Glutamatergic neuron (in vitro differentiated cells): ENCODE measurements at places on chromosomes 6 and 20. TPM values are rescaled to one million over a fixed set of nuclear protein-coding genes. Genes with fewer than 3 reads are reported as not detected.

DNA sequence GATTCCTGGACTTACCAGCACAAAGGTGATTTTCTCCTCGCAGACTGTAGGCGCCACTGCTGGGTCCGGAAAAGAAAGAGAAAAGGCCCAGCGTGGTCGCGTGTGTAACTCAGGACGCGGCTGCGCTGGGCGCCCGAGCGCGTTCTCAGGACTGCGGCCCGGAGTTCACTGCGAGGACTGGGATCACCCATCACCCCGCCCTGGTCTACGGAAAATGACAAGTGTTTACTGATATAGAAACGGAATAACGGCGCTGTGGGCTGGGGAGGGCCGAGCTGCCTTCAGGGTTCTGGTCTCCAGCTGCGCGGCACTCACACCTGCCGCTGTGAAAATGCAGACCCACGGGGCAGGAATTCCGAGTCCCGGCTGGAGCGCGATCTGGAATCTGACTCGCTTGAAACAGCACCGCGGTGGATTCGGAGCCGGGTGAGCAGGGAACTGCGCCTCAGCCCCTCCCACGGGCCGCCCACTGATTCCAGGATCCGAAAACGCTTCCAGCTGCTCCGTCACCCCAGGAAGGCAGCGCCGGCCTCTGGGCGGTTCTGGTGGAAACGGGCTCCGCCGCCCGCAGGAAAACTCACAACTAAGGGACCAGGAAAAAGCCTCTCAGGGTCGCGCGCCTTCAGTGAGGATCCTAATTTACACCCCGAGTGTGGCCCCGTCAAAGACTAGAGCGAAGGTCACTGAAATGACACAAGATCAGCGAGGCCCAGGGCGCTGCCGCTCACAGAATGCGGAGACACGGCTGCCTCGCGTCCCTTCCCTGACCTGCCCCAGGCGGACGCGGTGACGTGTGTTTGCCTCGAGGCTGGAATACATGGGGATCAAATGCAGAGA is 34.5 kb downstream of the HLA-A start:
- DNase-seq, result peak; percentile 74

DNA sequence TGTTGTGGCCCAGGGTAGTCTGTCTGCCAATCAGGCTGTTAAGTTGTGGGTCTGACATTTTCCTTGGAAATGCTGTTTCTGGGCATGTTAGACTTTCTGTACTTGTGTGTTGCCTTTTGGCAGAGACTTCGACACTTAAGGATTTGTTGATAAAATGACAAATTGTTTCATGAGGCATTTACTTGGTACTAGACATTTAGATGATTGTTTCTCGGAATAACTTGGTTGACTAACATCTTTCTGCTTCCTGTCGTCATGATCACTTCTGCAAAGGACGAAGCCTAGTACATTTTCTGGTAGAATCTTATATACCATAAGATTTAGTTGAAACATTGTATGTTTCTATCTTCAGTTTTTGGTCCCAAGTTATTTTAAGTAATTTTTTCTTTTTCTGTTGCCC is 34.1 kb downstream of the UTRN start:
- H3K27ac ChIP-seq, result no peak overlapping the region
- no peak for DNase-seq
- H3K4me1 ChIP-seq, result peaks cover 8% of the 10 kb centered on the region
- H3K36me3 ChIP-seq, result no peaks in the 10 kb centered on the region

DNA sequence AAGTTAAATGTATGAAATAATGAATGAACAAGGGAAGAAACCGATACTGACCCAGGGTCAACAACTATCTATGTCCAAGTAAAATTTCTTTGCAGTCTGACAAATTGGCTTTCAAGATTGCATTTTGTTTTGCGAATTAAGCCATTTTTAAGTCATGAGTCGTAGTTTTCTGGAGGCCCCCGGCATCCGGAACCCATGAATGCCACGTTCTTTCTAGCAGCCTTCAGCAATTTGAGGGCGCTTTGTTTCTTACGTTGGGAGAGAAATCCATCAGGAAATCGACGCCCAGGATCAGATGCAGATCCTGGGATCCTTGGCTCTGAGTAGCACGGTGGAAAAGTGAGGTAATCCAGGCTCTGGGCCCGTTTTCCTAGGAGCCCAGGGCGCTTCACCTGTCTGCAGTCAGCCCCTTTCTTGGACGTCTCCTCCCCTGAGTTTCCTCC is 309 bp upstream of the ABRACL start:
- no peak for DNase-seq
- peaks cover 5% of the 10 kb centered on the region for H3K27me3 ChIP-seq
- peak overlapping the region; percentile 95 for H3K27ac ChIP-seq
- no peaks in the 10 kb centered on the region for H3K36me3 ChIP-seq
- peak overlapping the region; percentile 96 for H3K4me3 ChIP-seq
- peaks cover 16% of the 10 kb centered on the region for H3K4me1 ChIP-seq

GRCh38 chr20:31517373-31517772 is 3.1 kb downstream of the HM13 start:
- H3K27ac ChIP-seq, result no peak overlapping the region
- DNase-seq, result peak; percentile 80
- H3K4me3 ChIP-seq, result no peak overlapping the region
- no peaks in the 10 kb centered on the region for H3K27me3 ChIP-seq

GRCh38 chr6:2186516-2186915 is 58.9 kb downstream of the GMDS start:
- no peaks in the 10 kb centered on the region for H3K27me3 ChIP-seq
- H3K27ac ChIP-seq, result no peak overlapping the region
- H3K36me3 ChIP-seq, result no peaks in the 10 kb centered on the region
- no peak for DNase-seq
- H3K4me3 ChIP-seq, result no peak overlapping the region
- H3K4me1 ChIP-seq, result peaks cover 1% of the 10 kb centered on the region

DNA sequence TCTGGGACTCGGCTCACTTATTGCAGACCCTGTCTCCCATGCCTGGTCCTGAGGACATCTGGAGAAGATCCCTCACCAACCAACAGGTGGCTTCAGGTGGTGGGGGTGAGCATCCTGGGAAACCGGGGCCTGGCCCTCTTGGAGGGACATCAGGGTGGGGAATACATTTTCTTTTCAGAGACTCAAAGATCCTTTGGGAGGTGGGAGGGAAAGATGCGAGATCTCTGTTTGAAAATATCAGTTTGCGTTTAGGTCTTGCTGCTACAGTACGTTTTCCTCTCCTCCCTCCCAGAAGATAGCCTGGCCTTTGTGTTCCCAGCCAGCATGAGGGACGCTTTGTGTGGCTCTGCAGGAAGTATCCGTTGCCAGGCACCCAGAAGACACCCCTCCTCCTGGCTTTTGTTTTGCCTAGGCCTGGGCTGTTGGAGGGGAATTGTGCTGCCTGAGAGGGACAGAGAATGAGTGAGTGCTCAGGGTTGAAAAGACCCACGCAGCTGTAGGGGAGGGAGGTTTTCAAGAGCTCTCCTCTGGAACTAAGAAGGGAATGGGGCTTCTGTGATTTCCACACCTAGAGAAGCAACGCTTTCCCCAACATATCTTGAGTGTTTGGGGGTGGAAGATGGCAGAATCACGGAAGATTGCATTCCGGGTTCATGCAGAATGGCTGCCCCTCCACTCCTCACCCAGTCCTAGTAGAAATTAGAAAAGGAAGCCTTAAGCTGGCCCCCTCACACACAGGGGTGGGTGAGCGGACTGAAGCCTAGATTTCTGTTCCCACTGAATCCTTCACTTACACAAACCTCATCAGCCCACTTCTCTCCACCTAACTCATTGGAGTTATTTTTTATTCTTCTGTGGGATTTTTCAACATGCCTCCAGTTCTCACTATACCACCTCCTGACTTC is 22.0 kb upstream of the SLC2A12 start:
- no peaks in the 10 kb centered on the region for H3K36me3 ChIP-seq
- H3K27ac ChIP-seq, result no peak overlapping the region
- H3K27me3 ChIP-seq, result no peaks in the 10 kb centered on the region

GRCh38 chr6:23250556-23250955 is 681.2 kb downstream of the HDGFL1 start:
- DNase-seq, result no peak
- no peaks in the 10 kb centered on the region for H3K36me3 ChIP-seq
- no peak overlapping the region for H3K27ac ChIP-seq
- no peaks in the 10 kb centered on the region for H3K4me1 ChIP-seq

GRCh38 chr20:36501367-36502006 is 39.8 kb upstream of the MYL9 start:
- DNase-seq, result no peak
- peaks cover 6% of the 10 kb centered on the region for H3K27me3 ChIP-seq
- H3K36me3 ChIP-seq, result peaks cover 4% of the 10 kb centered on the region
- peaks cover 4% of the 10 kb centered on the region for H3K4me1 ChIP-seq
- H3K4me3 ChIP-seq, result no peak overlapping the region
- no peak overlapping the region for H3K27ac ChIP-seq

GRCh38 chr6:17218023-17218748 is 63.0 kb upstream of the RBM24 start:
- no peaks in the 10 kb centered on the region for H3K36me3 ChIP-seq

DNA sequence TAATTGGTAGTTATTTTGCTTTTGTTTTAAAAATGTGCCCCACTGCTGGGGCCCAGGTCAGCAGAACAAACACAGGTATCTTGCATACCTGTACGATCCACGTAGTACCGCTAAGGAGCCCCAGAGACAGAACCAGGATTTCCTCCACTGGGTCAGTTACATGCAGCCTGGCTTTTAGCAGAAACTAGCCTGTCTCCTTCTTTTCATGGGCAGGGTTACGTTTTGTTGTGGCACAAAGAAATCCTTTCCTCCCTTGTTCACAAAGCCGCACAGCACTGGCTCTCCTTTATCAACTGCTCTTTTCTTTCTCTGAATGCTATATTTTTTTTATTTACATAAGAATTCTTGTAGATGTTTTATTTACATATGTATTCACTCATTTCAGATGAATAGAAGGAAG is 190.3 kb upstream of the POU3F2 start:
- H3K4me1 ChIP-seq, result peaks cover 53% of the 10 kb centered on the region
- peak overlapping the region; percentile 23 for H3K4me3 ChIP-seq
- peak overlapping the region; percentile 75 for H3K27ac ChIP-seq
- no peak for DNase-seq
- H3K36me3 ChIP-seq, result no peaks in the 10 kb centered on the region

- no peaks in the 10 kb centered on the region for H3K27me3 ChIP-seq
- no peak overlapping the region for H3K27ac ChIP-seq
- H3K4me1 ChIP-seq, result peaks cover 4% of the 10 kb centered on the region
- H3K36me3 ChIP-seq, result no peaks in the 10 kb centered on the region
Observed at GRCh38 chr20:14902432-14903089, 565.1 kb upstream of the FLRT3 start.

- H3K4me1 ChIP-seq, result no peaks in the 10 kb centered on the region
- no peaks in the 10 kb centered on the region for H3K36me3 ChIP-seq
- H3K27ac ChIP-seq, result no peak overlapping the region
- peak; percentile 45 for DNase-seq
- H3K4me3 ChIP-seq, result no peak overlapping the region
- H3K27me3 ChIP-seq, result no peaks in the 10 kb centered on the region
Observed at GRCh38 chr20:22248051-22248667, 336.2 kb downstream of the FOXA2 start.

DNA sequence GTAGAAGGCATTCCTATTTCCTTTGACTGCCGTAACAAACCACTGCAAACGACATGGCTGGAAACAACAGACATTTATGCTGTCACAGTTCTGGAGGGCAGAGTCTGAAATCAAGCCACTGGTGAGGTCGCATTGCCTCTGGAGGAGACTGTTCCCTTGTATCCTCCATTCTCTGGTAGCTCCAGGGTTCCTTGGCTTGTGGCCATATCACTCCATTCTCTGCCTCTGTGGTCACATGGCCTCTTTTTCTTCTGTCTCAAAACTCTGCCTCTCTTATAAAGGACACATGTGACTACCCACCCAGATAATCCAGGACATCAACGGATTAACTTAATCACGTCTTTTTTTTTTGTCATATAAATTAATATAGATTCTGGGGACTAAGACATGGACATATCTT is 84.4 kb downstream of the LYRM2 start:
- no peak overlapping the region for H3K4me3 ChIP-seq
- no peak for DNase-seq
- peaks cover 32% of the 10 kb centered on the region for H3K36me3 ChIP-seq
- H3K27me3 ChIP-seq, result no peaks in the 10 kb centered on the region

- H3K27ac ChIP-seq, result peak overlapping the region; percentile 78
- peaks cover 30% of the 10 kb centered on the region for H3K4me1 ChIP-seq
- peak; percentile 53 for DNase-seq
- H3K27me3 ChIP-seq, result peaks cover 4% of the 10 kb centered on the region
Observed at GRCh38 chr6:163745536-163746400, 331.2 kb downstream of the QKI start.

- no peak overlapping the region for H3K27ac ChIP-seq
- H3K4me3 ChIP-seq, result no peak overlapping the region
- no peaks in the 10 kb centered on the region for H3K27me3 ChIP-seq
- peaks cover 10% of the 10 kb centered on the region for H3K36me3 ChIP-seq
- H3K4me1 ChIP-seq, result no peaks in the 10 kb centered on the region
Observed at GRCh38 chr20:48051794-48052474, 266.7 kb upstream of the SULF2 start.

DNA sequence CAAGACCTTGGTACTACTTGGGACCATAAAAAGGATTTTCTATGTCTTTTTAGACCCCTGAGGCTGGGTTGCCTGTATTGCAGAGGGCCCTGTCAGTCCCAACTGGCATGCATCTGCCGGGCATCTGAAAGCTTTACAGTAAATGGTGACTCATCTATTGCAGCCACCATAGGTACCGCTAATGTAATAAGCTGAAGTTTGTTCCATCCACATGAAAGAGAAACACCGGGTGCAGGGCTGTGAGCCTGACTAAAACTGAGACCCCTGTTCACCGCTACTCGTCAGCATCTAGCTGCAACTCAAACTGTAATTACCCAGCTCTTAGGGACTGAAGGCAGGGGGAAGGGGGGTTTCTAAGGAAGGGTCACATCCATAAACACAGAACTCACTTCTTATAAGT is 49.5 kb downstream of the TRERF1 start:
- H3K36me3 ChIP-seq, result peaks cover 5% of the 10 kb centered on the region
- peaks cover 3% of the 10 kb centered on the region for H3K27me3 ChIP-seq
- H3K27ac ChIP-seq, result no peak overlapping the region
- no peak for DNase-seq
- H3K4me1 ChIP-seq, result peaks cover 25% of the 10 kb centered on the region

DNA sequence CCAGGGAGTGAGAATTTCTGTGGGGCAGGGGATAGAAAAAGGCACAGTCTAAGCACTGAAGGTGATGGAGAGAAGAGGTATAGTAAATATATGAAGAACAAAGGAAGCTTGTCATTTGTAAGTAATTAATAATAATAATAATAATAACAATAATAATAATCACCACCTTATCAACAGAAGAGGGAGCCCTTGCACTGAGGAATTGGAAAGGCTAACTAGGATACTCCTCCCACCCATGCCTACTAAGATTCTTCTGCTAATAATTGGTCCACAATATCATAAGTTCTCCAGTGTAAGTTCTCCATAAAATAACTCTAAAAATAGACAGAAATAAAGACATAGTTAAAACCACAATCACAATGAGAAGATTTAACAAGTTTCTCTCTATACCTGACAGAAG is 912 bp upstream of the OR12D3 start:
- H3K27me3 ChIP-seq, result no peaks in the 10 kb centered on the region
- DNase-seq, result no peak
- H3K27ac ChIP-seq, result no peak overlapping the region
- H3K4me1 ChIP-seq, result no peaks in the 10 kb centered on the region
- no peak overlapping the region for H3K4me3 ChIP-seq
- no peaks in the 10 kb centered on the region for H3K36me3 ChIP-seq

GRCh38 chr6:169024047-169024660 is 229.5 kb downstream of the THBS2 start:
- no peaks in the 10 kb centered on the region for H3K36me3 ChIP-seq
- no peak for DNase-seq
- H3K27me3 ChIP-seq, result no peaks in the 10 kb centered on the region
- H3K4me1 ChIP-seq, result no peaks in the 10 kb centered on the region
- H3K27ac ChIP-seq, result no peak overlapping the region
- H3K4me3 ChIP-seq, result no peak overlapping the region

The VWA7 gene
- total RNA-seq, result 3.2 TPM

The ERVFRD-1 gene
- total RNA-seq, result not detected

The IDH3B gene
- total RNA-seq, result 103 TPM

The ADISSP gene
- total RNA-seq, result 54.6 TPM

The ENPP3 gene
- total RNA-seq, result not detected

The EPB41L1 gene
- total RNA-seq, result 54.1 TPM

The TUBE1 gene
- total RNA-seq, result 18.4 TPM

The TP53TG5 gene
- total RNA-seq, result not detected

The WFDC5 gene
- not detected for total RNA-seq
